HL-60 (cell line): ENCODE measurements at places on chromosomes 12 and 14.

- DNase-seq = no peak
These were observed 2.9 kb downstream of the NGB start for GRCh38 chr14:77267937-77268699.

DNA sequence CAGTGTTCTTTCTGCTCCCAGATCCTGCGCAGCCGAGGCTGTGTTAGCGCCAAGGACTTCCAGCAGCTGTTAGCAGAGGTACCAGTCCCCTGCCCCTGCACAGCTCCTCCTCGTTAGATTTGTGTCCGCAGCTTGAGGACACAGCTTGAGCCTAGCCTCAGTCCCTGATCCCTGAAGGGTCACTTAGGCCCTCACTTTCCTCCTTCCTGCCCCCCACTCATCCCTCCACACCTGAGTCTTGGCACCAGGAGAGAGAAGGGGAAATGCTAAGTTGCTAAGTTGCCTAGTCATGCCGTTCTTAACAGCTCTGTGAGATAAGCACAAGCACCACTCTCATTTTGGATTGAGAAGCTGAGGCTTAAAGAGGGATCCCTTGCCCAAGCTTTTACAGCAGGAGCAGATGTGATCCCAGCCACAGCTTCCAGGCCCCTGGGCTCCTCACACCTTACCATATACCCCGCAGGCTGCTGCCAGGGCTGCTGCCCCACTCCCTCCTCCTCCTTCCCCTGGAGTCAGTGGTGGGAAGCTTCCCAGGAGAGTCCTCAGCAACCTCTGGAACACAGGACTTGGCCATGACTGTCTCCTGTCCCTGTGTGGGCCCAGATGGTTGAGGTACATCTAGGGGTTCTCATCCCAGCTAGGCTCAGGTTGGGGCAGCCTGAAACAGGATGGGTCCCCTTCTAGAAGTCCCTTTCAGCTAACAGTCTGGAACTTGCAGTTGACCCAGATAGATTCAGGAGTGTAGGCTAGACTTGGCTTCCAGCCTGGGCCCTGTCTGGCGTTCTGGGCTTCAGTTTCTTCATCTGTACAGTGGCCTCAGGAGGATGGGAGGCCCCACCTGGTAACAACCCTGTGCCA is 975 bp downstream of the OGFOD2 start:
- no peak for DNase-seq

DNA sequence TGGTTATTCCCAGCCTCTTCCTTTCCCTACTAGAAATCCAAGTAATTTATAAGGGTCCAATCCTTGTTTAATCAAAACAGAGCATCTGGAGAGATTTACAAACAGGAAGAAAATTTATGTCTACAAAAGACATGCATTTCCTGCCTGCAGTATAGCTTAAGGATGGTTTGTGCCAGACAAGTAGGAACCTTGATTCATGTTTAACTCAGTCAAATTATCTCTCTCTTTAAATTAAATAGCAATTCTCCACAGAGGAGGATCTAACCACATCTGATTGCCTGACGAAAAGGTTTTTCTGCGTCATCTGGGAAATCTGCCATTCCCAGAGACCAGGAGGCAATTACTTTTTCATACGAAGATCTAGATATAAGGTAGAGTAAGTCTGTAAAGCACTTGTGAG is 105.2 kb downstream of the ZFC3H1 start:
- no peak for DNase-seq

DNA sequence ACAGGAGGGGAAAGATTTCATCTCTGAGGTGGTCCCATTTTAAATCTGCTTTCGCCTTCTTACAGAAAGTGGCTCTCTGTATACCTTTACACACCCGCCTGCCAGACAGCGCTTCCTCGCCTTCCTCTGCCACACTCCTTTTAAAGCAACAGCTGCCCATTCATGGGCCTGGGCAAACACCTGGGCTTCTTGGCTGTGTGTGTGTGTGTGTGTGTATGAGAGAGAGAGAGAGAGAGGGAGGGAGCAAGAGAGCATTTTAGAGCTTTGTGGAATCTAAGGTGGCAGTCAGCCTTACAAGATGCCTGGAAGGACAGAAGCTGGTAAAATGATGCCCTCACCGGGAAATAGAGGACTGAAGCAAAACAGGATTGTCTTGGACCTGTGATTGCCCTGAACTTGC is 20.0 kb downstream of the PTHLH start:
- no peak for DNase-seq

DNA sequence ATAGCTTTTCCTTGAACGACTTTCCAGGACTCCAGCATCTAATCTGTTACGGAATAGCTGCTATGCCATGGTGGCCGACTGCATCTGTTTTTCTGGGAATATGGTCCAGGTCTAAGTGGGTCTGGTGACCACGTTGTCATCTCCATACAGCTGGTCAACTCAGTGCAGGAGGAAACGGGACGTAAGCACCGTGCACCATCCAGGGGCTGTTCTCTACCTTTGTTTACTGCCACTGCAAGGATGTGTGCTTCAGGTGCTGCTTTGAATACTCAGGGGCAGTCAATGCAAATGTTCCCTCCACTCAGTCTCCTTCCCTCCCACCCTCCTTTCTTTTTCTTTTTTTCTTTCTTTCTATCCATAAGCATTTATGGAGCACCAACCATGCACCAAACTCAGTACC is 648.2 kb downstream of the VRK1 start:
- DNase-seq = no peak
